Inflammatory macrophage treated with lipopolysaccharide for 1 hour (primary cell): ENCODE measurements at places on chromosomes 11 and 22.

DNA sequence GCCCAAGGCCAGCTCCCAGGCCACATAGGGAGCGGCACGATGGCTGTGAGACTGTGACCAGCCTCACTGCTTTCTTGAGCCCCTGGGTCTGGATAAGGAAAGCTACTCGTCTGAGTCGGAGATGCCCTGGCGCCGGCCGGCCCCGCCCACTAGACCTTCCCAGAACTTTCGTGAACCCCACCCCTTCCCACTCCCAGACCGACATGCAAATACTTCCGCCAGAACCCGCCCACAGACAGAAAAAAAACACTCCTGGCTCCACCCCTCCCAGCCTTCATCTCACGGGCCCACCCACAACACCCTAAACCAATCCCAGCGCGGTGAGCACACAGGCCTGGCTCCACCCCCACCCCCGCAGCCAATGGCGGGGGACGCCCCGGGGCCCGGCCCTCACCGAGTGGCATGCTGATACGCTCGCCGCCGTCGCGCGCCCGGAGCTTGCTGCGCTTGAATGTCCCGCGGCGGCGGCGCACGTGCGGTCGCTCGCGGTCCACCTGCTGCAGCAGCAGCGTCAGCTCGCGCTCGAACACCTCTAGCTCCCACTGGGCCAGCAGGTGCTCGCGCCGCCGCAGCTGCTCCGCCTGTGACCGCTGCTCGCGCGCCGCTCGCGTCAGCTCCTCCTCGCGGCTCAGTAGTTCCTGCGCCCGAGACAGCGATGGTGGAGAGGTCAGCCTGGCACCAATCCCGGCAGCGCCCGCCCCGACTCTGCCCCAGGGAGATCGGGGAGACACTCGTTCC, 7.0 kb downstream of the MAP3K11 start:
- peak; percentile 80 for DNase-seq

- peak; percentile 87 for DNase-seq
These were observed 111.2 kb downstream of the SLC1A2 start for GRCh38 chr11:35308157-35308556.

DNA sequence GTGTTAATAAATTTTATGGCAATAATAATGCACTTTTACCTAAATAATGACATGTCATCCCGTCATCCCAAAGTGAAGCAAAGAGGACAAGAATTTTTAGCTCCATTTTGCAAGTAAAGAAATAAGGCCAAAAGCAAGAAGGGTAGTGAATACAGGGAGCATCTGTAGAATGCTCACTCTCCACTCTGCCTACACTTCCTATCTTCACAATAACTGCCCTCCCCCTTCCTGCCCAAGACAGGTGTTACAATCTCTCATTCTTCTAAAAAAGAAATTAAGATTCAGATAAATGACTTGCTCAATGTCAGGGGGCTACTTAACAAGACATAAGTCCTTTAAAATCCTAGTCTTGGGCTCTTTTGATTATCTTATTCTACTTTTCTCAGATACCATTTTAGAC, 8.9 kb downstream of the RDX start:
- no peak for DNase-seq

DNA sequence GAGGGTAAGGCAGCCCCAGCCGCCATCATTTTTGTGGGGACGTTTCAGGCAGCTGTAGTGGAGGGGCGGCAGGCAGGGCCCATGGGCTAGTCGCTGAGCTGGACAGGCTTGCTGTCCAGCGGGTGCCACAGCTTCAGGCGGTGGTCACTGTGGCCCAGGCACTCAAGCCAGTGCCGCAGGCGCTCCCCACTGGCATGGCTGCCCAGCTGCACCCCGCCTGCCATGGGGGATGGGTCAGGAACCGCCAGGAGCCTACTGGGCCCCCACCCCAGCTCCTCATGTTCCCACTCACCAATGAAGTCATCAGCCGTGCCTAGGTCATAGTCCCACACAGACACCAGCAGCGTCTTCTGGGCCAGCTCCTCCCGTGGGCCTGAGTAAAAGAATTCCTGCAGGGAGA, 6.0 kb downstream of the NDUFV1 start:
- DNase-seq: no peak

DNA sequence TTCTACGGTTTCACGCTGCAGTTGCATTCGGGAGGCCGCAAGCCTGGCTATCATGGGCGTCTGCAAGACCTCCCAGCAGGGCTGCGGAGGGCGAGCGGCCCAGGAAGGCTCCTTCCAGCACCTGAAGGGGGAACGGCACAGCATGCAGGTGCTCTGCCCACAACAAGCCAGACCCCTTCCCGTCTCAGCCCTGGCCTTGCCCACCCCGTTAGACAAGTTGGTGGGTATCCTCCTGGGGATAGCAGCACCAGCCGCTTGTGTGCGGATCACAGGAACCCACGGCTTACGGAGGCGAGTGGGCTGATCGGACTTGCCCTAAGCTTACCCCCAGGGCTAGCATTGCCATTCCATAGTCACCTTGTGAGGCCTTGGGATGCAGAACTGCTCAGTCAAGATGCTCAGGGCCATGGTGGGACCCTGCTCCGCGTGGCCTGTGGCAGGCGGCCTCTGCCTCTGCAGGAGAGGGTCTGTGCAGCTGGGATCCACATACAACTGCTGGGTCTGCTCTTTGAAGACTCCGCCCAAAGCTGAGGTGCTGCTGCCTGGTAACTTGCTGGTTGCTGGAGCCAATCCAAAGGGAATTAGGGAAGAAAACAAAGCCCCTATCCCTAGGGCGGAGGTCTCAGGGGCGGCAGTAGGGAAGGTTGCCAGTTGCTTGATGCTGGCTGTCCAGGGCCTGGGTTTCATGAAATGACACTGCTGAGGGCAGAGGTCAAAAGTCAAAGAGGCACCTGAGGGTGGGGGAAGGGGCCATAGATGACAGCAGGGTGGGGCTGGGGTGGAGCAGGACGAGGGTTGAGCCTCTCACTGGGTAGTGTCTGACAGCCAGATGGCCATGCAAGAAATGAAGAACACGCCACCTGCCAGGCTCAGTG, 1.4 kb upstream of the OSBPL5 start:
- DNase-seq: no peak

DNA sequence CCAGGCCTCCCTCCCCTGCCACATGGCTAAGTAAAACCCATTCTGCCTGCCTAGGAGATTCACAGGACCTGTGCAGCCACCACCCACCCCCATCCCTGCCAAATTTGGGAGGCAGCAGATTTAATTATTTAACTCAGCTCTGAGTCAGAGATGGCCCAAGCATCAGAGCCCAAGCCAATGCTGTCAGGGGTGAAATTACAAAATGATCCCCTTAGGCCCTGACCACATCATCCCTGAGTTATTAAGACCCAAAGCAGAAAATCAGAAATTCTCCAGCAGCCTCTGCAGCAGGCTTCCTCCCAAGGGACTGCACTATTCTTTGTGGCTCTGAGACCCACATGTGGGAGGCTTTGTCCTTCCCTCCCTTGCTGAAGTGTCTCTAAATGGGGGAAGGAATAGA, 52.8 kb upstream of the RRAS2 start:
- no peak for DNase-seq

DNA sequence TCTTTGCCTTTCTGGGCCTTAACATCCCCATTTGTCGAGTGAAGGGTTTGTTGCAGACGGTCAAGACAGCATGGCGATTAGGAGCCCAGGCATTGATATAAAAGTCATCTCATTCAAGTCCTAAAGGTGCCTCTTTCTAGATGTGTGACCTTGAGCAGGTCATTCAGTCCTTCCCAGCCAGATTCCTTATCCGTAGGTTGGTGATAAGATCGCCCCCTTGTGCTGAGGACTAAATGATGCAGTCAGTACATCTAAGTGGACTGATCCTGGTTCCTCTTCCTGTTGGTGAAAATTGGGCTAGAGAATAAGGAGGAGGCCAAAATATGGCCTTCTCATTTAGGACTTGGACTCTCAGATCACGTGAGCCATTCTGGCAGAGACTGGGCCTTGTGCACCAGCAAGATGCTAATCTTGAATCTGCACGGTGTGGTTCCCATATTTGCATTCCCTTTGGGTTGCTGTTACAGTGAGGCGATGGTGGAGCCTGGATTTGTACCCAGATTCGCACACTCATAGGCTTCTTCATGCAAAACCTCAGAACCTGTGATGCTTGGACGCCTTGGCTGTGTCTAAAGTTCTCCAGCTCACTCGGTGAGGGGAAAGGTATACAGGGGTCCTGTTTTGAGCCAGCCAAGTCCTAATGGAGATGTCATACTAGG, 156.8 kb downstream of the MYO18B start:
- no peak for DNase-seq

- no peak for DNase-seq
These were observed 60.0 kb downstream of the DKK3 start for GRCh38 chr11:11948242-11948947.

DNA sequence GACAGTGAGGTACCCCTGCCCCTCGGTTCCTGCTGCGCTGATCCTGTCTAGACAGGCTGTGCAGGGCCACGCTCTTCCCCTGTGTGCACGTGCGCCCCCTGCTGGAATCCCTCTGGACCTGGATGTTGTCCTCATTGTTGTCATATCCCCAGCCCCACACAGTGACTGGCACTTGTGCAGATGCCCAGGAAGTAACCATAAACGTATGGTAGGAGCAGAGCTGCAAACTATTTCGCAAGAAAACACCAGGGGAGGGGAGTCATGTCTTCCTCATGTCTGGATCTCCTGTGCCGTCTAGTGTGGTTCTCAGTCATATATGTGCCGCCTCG, 114.7 kb downstream of the CRYBB2 start:
- DNase-seq: peak; percentile 60

GRCh38 chr11:122758339-122758738, 80.0 kb upstream of the CRTAM start:
- DNase-seq: no peak

DNA sequence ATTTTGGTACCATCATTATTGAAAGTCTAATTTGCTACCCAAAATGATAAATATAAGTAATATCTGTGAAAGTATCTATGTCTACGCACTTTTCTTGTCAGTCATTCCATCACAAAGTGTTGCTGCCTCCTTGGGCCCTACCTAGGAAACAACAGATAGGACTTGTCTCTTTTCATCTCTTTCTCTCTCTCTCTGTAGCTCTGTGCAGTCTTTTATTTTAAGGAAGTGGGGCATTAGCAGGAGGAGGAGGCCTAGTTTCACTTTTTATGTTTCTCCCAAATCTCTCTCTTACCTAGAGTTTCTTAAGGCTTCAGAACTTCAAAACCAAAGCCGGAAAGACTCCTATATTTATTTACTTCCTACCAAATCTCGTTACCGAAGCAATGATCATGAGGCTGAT, 354.8 kb upstream of the LUZP2 start:
- DNase-seq: no peak

GRCh38 chr22:23401910-23402274, 178.2 kb downstream of the IGLL1 start:
- no peak for DNase-seq

- no peak for DNase-seq
These were observed 19.6 kb downstream of the VPS37C start for GRCh38 chr11:61141601-61142028.

- no peak for DNase-seq
These were observed 55.5 kb upstream of the GRAMD1B start for GRCh38 chr11:123374622-123374968.

DNA sequence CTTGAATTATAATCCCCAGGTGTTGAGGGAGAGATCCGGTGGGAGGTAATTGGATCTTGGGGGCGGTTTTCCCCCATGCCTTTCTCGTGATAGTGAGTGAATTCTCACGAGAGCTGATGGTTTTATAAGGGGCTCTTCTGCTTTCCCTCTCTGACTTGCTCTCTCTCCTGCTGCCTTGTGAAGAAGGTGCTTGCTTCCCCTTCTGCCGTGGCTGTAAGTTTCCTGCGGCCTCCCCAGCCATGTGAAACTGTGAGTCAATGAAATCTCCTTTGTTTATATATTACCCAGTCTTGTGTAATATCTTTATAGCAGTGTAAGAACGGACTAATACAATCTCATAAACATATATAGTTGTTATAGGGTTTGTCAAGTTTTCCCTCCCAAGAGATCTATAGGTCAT, 32.8 kb downstream of the KCNE3 start:
- peak; percentile 72 for DNase-seq
